Stimulated activated CD4-positive, alpha-beta T cell treated with anti-CD3 and anti-CD28 coated beads, Interleukin-12 subunit alpha, Interleukin-12 subunit beta, amount 100 ng/mL, for 24 hours (primary cell): ENCODE measurements at places on chromosomes 5 and 9.

- DNase-seq = no peak
Measured at GRCh38 chr5:78889369-78890140, 95.6 kb downstream of the ARSB start.

DNA sequence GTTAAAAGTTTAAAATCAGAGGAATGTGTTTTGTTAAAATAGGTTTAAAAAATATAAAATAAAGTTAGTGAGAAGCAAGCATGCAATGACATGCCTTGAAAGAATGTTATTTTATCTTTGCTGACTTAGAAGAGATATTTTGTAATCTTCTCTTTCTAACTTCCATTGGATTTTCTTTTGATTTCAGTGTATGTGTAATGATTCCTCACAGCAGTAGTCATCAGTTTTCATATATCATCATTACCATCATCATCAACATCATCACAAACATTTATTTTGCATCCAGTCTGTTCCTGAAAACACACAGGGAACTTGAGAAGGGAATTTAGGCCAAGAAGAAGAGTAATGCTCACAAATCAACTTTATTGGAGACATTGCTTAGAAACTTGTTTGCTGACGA lies 699.6 kb downstream of the TAF11L14 start:
- no peak for DNase-seq

- DNase-seq = no peak
Measured at GRCh38 chr9:15824310-15824709, 271.5 kb downstream of the CCDC171 start.

GRCh38 chr9:108265065-108265464 lies 590.7 kb downstream of the ACTL7B start:
- no peak for DNase-seq

DNA sequence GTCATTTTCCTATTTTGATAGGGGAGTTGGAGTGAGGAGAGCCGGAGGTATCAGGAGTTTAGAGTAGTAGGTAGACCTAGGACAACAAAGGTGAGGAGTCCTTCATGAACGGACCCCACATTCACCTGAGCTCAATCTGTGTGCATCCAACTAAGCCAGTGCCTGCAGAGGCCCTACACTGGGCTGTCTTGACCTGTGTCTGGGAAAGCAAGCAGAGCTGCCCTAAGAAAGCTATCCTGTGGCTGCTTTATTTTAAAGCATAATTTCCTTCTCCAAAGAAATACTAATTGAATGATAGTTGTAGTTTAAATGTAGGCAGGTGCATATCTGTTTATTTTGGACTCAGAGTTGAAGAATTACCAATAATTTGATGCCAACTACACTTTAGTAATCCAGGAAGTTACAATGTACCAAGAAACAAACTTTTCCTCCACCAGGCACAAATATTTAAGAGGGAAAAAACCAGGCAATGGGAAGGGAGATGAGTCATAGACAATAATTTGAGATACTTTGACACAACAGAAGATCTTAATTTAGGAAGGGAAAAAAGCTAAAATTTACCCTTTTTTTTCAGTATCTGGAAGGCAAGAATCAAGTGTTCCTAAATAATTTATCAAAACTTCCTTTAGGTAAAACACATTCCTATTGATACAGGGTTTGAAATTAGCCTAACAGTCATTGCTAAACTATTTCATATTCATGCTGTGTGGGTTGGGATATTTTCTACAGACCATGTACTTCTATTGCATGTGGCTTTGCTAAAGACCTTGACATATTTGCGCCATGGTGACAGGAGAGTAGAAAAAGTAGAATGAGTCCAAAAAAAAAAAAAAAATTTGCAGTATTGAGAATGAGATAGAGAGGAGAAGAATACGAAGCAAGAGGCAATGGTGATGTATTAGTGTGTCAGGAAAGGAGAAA lies 376.6 kb upstream of the TUSC1 start:
- DNase-seq = no peak

GRCh38 chr9:86298873-86299272 lies 16.5 kb upstream of the ISCA1 start:
- no peak for DNase-seq

- no peak for DNase-seq
Measured at GRCh38 chr9:134408939-134409737, 82.9 kb downstream of the RXRA start.

DNA sequence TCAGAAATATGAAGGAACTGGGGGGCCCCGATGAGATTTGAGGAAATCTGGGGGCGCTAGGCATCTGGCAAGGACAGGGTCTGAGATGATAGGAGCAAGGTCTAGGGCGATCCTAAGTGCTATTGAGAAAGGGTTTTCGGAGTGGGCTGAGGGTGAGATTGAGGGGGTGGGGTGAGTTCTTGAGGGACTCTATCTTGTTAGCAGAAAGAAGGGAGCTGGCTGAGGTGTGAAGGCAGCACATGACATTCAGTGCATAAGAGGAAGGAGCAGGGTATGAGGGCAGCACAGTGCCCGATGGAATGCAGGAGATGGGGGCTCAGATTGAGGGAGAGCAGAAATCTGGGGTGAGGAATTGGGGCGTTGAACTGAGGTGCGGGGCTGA lies 640 bp downstream of the TRIM32 start:
- no peak for DNase-seq

- DNase-seq = no peak
Measured at GRCh38 chr5:135095052-135095715, 61.2 kb upstream of the PITX1 start.

- DNase-seq = no peak
Measured at GRCh38 chr5:139131465-139131864, 66.7 kb downstream of the SIL1 start.

- no peak for DNase-seq
Measured at GRCh38 chr5:134566741-134567221, 41.3 kb downstream of the JADE2 start.

DNA sequence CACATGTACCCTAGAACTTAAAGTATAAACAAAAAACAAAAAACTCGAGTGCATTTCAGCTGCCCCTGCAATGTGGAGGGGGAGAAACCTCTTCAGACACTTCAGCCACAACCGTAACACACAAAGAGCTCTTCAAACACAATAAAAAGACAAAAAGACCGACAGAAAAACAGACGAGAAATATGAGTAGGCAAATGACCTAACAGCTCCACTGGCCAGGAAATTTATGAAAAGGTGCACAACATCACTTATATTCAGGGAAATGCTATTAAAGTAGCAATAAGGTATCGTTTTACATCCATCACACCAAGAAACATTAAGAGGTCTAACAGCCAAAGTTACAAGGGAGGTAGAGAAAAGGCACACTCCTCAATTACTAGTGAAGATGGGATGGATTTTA lies 6.2 kb downstream of the ZBED3 start:
- no peak for DNase-seq

GRCh38 chr5:180009581-180009980 lies 62.0 kb downstream of the RNF130 start:
- DNase-seq = no peak

DNA sequence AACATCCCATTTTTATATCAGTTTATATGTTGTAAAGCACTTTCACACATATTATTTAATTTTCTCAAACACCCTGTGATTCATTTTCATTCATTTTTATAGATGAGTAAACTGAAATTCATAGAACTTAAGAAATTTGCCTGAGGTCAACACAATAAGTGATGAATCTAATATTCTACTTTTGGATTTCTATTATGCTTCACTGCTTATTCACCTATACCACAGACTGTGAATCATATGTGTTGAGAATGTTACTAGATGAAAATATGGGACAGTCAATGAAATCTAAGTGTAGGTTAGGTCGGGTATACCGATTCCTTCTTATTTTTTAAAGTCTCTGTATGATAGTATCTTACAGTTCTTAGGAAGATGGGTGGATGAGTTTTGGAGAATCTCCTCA lies 24.8 kb downstream of the CDC37L1 start:
- no peak for DNase-seq

GRCh38 chr9:135243201-135244190 lies 156.0 kb downstream of the OLFM1 start:
- no peak for DNase-seq

GRCh38 chr5:178544166-178544834 lies 45.9 kb downstream of the COL23A1 start:
- no peak for DNase-seq

DNA sequence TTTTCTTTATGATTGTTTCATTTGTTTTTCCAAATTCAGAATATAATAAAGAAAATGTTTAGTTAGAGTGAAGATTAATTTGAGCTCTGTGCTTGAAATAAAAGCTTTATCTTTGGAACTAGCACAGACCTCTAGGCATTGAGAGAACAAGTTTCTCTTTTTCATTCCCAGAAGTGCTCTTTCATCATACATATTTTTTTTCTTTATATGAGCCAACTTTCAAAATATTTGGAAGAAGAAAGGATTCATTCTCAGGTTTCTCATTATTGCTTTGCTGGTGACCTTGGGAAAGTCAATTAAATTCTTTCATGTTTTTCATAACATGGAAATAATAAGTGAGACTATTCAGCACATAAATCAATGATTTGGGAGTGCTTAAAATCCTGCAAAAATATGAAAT lies 16.8 kb downstream of the CTXN3 start:
- DNase-seq = no peak

DNA sequence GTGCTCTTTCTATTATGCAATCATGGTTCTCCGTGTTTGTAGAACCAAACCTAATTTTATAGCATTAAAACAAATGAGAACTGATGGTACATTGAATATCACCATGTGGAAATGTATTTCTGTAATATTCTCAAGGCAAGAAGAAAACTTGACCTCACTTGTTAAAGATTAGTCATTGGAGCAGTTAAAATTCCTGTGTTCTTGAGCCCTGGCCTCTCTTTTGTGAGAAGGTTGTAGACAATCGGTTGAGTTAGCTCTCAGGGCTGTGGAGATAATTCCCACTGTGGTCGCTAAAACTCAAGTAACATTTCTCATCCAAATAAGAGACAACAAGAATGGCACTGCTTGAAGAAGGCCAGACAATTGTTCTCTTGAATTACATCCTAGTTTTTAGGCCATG lies 216.0 kb upstream of the KLF4 start:
- no peak for DNase-seq

DNA sequence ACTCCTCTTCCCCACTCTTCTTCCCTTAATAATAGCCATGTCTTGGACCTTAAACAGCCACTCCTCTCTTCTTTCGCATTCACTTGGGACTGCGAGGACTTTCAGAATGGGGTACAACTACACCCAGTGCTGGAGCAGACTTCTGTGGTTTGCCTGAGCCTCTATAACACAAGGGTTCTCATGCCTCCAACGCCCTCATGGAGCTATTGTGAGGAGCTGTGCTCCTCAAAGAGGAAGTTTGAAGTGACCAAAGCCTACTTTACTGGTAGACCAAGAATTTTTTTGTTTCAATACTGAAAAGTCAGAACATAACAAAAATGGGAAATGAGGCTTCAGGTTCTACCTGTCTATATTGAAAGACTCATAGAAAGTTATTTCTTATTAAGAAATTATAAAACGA lies 316.4 kb downstream of the PIK3R1 start:
- no peak for DNase-seq

DNA sequence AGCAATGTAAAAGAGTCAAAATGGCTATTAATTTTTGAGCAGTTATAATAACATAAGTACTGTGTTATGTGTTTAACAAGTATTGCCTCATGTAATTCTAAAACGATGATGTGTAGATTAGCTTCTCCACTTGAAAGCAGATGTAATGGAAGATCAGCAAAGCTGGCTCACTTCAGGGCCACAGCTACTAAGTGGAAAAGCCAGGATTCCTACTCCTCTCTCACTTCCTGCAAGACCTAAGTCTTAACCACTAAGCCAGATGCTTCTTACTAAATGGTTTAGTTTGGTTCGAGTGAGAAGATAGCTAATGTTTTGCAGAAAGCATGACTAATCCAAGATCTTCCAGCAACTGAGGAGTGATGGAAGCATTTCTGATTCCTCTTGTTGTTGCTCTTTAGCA lies 15.7 kb upstream of the TNC start:
- DNase-seq = no peak

DNA sequence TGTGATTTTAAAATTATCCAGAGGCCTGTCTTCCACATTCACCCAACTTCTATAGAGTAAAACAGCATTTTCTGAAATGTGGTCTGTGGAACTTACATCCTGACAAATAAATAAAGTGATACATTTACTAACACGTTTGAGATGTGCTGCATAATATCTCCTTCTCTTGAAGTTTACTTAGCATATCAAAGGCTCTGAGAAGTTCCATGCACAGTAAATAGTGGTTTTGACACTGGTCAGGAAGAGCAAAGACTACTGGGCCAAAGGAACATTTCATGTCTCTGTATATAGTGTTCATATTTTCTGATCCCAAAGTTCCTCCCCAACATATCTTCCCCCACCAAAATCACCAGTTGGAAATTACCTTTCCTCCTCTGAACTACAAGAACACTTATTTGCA lies 30.5 kb upstream of the TARS1 start:
- no peak for DNase-seq

DNA sequence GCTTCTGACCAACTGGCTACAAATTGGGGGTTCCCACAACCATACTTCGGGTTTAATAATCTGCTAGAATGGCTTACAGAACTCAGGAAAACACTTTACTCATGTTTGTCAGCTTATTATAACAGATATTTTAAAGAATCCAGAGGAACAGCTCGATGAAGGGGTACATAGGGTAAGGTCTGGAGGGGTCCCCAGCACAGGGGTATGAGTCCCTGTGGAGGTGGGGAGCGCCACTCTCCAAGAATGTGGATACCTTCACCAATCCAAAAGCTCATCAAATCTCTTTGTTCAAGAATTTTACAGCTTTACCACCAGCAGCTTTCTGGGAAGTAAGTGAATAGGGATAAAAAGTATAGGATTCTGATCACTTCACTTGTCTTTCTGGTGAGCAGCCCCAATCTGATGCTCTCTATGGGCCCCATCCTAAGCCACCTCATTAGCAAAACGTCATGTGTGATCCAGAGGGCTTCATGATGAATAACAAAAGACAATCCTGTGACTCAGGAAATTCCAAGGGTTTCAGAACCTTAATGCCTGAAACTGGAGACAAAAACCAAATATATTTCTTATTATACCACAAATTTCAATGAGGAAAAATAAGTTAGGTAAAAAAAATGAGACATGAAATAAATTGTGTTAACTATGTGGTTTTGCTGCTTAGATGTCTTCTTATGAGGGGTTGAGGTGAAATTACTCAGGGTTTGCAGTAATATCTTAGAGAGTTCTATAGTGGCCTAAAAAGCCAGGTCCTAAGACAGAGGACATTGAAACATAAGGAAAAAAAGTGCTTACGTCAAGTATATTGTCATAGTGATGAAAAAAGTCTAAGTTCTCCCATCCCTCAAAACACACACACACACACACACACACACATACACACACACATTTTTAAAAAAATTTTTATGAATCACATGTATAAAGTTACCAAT lies 290.5 kb downstream of the ANXA1 start:
- DNase-seq = no peak

GRCh38 chr5:9046756-9047481 lies 499.0 kb downstream of the SEMA5A start:
- no peak for DNase-seq

GRCh38 chr9:131690941-131691573 lies 48.8 kb downstream of the RAPGEF1 start:
- DNase-seq = no peak

DNA sequence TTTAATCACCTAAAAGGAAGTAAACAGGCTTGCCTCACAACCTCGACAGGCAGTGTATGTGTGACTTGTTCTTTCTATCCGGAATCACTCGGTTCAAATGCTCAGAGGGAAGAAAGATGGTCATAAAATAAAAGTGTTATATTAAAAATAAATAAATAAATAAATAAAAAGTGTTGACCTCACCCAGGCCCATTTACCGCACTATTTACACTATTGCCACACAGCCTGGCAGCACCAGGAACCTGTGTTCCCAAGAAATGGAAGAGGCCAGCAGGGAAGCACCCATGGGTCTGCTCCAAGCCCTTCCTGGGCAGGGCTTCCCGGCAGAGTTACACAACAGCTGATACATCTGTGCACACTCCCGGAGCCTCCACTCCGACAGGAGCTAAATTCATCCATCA lies 127.9 kb downstream of the EFNA5 start:
- no peak for DNase-seq

- DNase-seq = no peak
Measured at GRCh38 chr9:672851-673250, 168.6 kb upstream of the DMRT1 start.
